Cardiac muscle cell (in vitro differentiated cells and primary cell): ENCODE measurements at places on chromosomes 7 and 10. TPM values are rescaled to one million over a fixed set of nuclear protein-coding genes. Genes with fewer than 3 reads are reported as not detected.

DNA sequence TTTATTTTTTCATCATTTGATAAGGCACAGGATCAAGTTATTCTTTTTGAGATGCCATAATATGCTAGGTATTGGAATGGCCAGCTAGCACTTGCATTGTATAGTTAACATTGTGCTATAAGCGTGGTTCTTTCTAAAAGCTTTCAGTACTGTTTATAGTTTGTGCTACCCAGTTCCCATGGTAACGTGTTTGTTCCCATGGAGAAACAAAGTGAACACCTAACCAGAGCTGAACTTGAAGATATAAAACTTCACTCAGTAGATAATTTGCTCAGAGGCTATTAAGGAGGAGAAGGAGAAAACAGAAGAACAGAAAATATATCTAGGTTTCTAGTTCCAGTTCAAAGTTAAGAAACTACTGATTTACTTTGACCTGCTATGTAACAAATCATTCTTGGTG is 23.6 kb upstream of the ITGB8 start:
- no peak overlapping the region for H3K4me3 ChIP-seq
- no peaks in the 10 kb centered on the region for H3K27me3 ChIP-seq
- H3K36me3 ChIP-seq: no peaks in the 10 kb centered on the region

- H3K4me1 ChIP-seq: no peaks in the 10 kb centered on the region
These were observed 70.4 kb upstream of the NOBOX start for GRCh38 chr7:144473908-144474307.

EXOSC1 gene
- 33.6 and 38.3 TPM in 2 replicates for total RNA-seq

DNA sequence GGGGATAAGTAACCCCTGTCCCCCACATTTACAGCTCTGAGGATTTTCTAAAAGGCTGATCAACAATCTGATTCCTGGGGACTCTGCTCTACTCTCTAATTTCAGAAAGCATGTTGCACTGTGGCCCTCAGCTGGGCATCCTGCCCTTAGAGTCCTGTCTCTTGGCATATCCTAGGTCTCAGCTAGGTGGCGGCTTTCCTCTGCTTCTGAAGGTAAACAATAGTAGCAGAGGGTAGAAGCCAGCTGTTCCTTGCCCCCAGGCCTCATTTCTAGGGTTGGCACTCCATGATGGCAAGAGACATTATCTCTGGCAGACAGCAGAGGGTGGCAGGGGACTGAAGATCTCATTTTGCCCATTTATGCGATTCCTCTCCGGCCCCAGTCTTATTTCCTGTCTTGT is 77.0 kb downstream of the ADCYAP1R1 start:
- H3K27ac ChIP-seq: no peak overlapping the region
- no peak for DNase-seq
- no peaks in the 10 kb centered on the region for H3K27me3 ChIP-seq
- no peaks in the 10 kb centered on the region for H3K4me1 ChIP-seq

GRCh38 chr10:63114031-63114814 is 18.9 kb upstream of the NRBF2 start:
- no peak overlapping the region for H3K4me3 ChIP-seq
- no peaks in the 10 kb centered on the region for H3K36me3 ChIP-seq
- no peaks in the 10 kb centered on the region for H3K27me3 ChIP-seq
- H3K27ac ChIP-seq: no peak overlapping the region

FEZF1 gene
- total RNA-seq: not detected in 2 replicates

DNA sequence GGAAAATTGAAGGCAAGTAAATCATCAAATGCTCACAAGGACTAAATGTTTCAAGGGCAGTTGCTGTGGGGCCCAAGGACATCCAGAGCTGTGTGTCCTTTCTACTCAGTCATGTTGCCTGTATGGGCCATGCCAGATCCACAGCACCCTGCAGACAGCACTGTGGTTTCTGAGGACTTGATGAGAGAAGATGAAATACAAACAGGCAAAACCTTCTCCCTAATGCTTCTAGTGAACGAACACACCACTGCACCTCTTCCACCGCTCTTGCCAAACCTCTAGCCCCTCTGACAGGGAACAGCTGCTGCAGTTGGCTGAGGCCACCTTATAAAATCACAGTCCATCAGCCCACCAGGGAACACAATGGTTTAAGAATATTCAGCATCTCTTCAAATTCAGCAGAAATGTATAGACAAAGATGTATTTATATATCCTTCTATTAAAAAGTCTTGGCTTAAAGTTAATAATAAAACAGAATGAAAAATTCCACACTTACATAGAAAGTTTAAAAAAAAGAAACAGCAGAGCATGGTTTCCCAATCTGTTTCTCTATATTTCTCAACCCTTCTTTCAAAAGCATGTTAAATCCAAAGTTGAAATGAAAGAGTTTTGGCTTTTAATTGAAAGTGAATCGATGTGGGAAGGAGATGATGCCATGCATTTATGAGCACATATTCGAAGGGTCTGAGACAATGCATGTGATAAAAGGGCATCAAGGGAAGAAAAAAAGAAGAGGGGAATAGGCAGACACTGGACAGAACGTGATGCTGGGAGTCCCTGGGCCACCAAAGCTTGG is 14.0 kb downstream of the CYP3A7 start:
- no peaks in the 10 kb centered on the region for H3K27me3 ChIP-seq
- H3K27ac ChIP-seq: no peak overlapping the region
- H3K4me1 ChIP-seq: peaks cover 4% of the 10 kb centered on the region
- no peak overlapping the region for H3K4me3 ChIP-seq
- no peaks in the 10 kb centered on the region for H3K36me3 ChIP-seq

STAG3 gene
- 1.6 and 2.0 TPM in 2 replicates for total RNA-seq

GRID1 gene
- total RNA-seq: 1.5 and 2.3 TPM in 2 replicates

DNA sequence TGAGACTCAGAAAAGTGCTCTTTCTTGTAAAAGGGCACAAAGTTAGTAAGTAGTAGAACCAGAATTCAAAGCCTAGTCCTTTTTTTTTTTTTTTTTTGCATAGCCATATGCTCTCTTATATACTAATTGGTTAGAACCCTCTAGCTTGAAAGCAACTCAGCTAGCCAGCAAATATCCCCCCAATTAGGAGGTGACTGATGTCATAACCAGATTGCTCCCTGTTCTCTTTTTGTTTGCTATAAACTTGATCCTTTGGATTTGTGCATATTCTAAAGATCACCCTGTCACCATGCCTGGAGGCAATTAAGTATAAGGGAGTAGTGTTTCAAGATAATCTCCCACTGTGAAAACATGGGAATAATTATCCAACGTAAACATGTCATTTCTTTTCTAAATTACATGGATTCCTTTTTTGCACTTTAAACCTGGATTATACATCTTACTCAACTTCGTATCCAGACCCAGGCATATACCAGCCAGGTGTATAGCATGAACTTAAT is 963.4 kb downstream of the CNTNAP2 start:
- H3K4me3 ChIP-seq: no peak overlapping the region
- H3K4me1 ChIP-seq: peaks cover 8% of the 10 kb centered on the region
